DMS79 treated with DMSO at 0.1 percent for 48 hours (cell line): ENCODE measurements at places on chromosomes 3 and 15.

GRCh38 chr3:29686889-29687592 lies 406.2 kb downstream of the RBMS3 start:
- no peak for DNase-seq

- DNase-seq, result no peak
Measured at GRCh38 chr3:172987273-172987672, 153.8 kb downstream of the SPATA16 start.

- no peak for DNase-seq
Measured at GRCh38 chr15:95432878-95433405, 897.6 kb upstream of the NR2F2 start.

- no peak for DNase-seq
Measured at GRCh38 chr15:95266451-95267061, 1035.2 kb downstream of the MCTP2 start.

DNA sequence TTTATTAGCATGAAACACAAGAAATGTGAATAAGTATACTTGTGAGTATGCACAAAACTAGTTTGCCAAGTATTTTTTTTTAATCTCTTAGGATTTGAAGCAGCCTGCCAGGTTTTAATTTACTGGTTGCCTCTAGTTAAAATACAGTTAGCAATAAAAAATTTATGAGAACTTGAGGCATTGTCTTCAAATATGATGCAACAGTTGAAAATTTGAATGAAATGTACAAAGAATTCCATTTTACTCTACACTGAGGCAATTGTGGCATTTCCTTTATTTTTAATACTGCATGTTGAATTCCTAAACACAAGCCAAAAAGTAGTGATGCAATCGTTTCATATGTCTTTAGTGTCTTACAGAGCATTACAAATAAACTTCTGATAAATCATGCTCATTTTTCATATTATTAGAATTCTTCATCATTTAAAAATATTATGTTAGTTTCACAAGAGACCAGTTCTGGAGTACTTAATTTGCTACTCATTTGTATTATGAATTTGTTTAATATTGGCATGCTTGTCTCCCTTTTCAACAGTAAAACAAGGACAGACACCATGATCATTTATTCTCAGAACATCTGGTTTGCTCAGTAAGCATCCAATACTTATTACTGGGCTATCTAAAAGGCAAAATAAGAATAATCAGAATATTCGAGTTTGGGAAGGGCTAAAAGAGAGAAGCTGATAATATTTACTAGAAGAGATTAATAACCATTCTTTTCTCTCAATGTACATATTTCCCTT lies 124.8 kb upstream of the PTX3 start:
- DNase-seq, result no peak

DNA sequence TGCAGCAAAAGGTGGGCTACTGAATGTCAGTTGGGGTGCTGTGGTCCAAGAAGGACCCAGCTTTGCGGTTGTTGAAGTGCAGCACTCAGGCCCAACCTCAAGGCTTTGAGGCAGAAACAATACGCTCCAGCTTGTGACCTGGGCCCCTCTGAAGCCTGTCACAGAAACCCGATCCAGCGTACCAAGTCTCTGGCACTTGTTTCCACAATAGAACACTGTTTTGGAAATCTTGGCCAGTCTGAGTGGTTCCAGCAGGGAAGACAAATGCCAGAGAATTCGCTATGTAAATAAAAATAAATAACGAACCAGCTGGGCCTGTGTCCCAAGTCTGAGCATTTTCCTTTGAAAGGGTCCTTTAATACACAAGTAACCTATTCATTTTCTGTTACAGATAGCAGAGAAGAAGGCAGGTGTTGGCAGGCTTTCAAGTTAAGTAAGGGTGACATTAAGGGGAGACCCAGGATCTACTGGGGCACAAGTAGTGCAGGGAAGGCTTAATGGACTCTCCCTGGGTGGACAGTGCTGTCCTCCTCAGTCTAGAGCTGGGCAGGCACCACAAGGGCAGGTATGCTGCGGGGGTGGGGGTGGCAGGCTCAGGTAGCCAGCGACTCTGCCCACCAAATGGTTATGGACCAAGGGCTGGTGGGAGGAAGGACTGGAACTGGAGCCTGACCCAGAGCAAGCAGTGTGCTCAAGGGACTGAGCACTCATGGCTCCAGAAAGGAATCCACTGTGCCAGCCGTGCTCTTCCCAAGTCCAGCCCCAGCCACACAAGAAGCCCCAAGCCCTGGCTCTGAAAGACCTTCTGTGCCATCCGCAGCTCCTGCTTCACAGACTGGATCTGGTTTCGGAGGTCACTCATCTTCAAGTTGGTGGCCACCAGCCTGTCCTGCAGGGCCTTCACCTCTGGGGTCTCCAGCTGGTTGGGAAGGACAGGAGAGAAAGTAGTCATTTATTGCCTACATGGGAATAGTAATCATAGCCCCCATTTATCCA lies 26.3 kb downstream of the CCDC13 start:
- DNase-seq, result peak; percentile 83

- no peak for DNase-seq
Measured at GRCh38 chr3:125461896-125462295, 58.1 kb downstream of the SNX4 start.

DNA sequence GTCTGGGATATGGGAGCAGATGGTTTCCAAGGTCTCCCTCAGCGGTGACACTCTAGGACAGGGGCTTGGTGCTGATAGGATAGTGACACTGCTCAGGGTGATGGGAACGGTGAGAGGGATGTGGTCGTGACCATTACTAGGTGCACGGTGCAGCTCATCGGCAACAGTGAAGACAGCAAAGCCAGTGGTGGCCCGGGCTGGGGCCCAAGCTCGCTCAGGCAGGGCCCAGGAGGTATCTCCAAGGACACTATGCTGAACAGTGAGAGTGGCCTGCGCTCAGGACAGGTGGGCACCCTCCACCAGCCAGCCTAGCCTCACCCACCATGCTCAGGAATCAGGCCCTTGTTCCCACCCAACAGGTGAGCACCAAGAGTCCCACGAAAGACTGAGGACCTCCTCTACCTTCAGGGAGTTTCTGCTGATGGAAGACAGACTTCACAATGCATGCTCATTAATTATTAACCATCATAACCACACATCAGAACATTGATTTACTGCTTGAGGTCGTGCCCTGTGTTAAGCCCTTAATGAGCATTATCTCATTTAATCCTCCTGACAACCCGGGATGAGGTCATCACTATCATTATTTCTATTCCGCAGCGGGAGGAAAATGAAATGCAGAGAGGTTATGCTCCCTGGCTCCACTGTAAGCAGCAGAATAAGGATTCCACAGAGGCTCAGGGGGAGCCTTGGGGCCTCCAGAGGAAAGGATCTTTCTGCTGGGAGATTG lies 269.4 kb downstream of the UACA start:
- DNase-seq, result no peak

- DNase-seq, result no peak
Measured at GRCh38 chr15:41502795-41503668, 9.4 kb downstream of the ITPKA start.

- DNase-seq, result no peak
Measured at GRCh38 chr15:62844564-62845240, 197.8 kb upstream of the TPM1 start.

- peak; percentile 4 for DNase-seq
Measured at GRCh38 chr3:143207338-143207961, 87.9 kb downstream of the CHST2 start.

- DNase-seq, result no peak
Measured at GRCh38 chr15:35166730-35167359, 81.8 kb upstream of the NANOGP8 start.

DNA sequence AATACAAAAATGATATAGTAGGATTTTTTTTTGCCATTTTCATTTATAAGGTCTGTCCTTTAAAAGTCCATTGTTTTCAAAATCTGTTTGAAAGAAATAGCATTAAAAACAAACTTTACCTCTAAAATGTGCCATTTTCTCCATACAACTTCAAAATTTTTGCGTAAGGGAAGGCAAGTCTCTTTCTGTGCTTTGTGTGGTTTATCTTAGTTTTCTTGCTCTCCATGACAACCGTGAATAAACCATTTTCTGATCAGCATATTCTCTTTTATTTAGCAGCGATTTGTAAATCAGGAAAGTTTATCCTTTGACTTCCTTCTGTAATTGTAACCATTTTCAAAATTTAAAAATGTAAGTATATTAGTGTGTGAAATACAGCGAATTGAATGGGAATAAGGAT lies 147.9 kb upstream of the CGNL1 start:
- DNase-seq, result no peak

- DNase-seq, result peak; percentile 76
Measured at GRCh38 chr15:90165659-90166489, 35.3 kb upstream of the SEMA4B start.

DNA sequence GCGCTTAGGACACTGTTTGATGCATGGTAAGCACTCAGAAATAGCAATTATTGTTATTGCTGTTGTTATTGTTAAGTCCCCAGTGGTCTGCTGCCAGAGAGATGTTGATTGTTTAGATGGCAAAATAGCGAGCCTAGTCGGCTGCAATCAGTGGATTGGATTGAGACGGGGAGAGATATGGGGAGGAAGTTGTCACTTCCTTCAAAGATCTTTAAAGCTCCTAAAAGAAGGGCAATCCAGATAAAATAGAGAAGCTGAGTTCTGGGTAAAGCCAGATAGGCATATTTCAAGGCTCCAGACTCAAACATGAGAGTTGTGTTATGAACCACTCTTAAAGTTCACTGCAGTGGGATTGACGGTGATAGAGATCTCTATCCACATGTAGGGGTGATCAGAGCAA lies 64.5 kb downstream of the RYR3 start:
- DNase-seq, result no peak

DNA sequence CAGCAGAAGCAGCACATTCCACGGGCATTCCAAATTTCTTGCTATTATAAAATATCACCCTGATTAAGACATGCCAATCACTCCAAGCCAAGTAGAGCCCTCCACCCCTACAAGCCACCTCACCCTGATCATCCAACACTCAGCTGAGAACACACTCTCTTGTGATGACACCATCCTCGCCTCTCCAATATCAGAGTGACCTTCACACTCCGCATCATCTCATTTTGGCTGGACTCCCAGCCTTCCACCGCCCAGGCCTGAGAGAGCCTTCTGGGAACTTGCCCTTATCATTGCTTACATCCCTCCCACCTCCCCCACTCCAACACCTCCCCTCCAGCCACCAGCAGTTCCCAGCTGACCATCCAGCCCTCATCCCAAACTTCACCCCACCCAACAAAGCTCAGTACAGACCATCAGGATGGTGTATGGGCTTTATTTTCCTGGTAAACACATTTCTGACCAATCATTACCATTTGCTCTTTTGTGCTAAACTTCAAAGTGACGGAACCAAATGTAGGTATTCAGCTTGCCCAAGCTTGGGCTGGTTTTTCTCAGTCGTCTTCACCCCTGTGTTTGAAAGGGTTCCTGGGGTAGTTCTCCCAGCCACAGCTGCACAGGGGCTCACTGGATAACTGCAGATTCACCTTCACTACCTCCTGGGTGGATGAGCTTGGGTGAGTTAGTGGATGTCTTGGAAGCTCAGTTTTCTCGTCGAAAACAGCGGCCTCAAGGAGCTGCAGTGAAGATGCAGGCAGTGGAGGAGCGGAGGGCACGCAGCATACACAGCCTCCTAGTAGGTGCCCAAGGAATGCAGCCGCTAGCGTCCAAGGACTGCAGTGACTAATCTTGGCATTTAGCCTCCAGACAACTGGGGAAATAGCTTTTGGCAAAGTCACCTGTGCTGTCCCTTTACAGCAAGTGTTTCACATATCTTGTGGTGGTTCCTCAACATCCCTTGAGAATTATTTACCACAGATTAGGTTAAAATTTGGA lies 115.1 kb downstream of the LIPC start:
- no peak for DNase-seq

DNA sequence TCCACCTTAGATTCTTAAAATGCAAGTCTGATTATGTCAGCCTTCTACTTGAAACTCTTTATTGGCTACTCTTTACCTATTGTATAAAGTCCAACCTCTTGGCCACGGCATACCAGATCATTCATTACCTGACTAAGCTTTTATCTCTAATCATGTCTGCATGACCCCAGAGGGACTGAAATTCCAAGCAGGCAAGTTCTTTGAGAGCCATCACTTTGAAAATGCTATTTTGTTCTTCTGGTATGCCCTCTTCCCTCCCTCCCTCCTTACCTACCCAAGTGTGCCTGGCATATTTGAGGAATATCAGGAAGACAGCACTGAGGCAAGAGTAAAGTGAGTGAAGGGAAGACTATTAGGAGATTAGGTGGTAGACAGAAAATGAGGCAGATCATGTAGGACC lies 57.5 kb downstream of the KCNMB2 start:
- DNase-seq, result no peak

DNA sequence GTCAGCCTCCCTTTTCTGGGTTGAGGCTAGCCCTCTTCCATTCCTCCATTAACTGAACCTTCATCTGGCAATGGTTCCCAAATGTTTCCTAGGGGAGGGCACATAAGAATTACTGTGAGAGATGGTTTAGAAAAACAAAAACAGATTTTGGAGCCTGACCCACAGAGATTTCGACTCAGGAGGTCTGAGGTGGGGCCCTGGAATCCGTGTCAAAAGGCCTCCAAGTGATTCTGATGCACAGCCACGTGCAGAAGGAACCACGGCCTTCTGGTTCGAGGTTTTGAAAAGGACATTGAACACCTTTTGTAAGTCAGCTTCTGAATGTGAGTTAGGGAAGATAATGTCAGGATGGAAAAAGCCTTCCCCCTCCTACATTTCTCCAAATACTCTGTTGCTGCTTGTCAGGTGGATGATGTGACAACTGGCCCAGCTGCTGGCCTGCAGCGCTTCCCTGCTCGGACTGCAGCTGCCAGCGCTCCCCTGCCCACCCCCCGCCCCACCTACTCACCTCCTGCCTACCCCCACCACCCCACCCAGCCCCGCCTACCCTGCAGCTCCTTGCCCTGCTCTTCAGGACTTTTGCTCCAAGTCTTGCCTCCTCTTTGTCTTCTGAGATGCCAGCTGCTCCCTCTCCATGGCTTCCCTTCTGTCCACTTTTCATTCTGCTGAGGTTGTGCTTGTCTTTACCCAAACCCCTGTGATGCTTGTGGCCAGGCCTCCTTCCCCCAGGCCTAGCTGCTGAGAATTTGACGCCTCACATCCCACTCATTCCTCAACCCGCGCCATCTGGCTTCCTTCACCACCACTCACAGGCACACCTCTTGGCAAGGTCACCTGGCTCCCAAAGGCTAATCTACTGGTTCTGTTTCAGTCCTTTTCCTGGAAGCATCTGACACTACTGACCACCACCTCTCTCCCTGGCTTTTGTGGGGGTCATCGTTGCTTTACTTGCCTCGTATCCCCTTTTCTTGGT lies 6.6 kb downstream of the EHD4 start:
- DNase-seq, result no peak

- peak; percentile 0 for DNase-seq
Measured at GRCh38 chr15:80512726-80513660, 108.8 kb downstream of the ARNT2 start.

DNA sequence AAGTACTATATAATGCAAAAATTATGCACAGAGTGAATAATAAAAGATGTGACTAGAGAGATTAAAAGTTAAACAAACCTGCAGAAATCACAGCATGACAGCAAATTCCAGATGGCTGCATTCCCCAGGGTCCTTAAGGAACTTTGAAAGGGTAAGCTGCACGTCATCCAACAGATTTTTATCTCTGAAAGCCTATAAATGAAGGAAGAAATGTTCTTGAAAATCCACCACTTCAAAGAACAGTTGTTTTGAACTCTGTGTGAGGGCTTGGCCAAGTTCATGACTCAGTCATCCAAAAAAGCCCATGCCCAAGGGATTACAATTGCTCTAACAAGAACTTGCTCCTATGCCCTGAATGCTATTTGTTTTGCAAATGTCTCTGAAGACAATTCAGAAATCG lies 603.6 kb downstream of the PLOD2 start:
- DNase-seq, result no peak

GRCh38 chr15:63353887-63354286 lies 27.8 kb downstream of the CA12 start:
- DNase-seq, result no peak
